Cardiac muscle cell (in vitro differentiated cells and primary cell): ENCODE measurements at places on chromosomes 16 and 17. TPM values are rescaled to one million over a fixed set of nuclear protein-coding genes. Genes with fewer than 3 reads are reported as not detected.

GRCh38 chr16:75620326-75621169 is 2.5 kb downstream of the ADAT1 start:
- no peak for DNase-seq
- H3K36me3 ChIP-seq = no peaks in the 10 kb centered on the region
- no peak overlapping the region for H3K4me3 ChIP-seq
- no peaks in the 10 kb centered on the region for H3K27me3 ChIP-seq

DNA sequence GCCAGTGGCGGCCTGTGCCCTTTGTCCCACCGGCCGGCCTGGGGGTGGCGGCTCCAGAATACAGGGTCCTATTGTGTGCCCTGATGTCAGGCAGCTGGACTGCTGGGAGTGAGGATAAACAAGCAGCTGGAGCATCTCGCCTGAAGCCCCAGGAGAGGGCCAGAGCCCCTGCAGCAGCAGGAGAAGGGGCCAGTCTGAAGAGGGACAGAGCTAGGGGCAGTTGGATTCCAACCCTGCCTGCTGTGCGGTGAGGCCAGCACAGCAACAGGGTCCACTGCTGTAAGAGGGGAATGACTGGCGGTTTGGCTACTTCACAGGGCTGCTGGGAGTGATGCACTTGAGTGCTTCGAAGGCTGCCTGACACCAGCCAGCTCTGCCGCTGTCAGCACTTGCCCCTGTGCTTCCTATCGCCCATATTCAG is 25.0 kb downstream of the RAB11FIP4 start:
- no peaks in the 10 kb centered on the region for H3K27me3 ChIP-seq
- H3K27ac ChIP-seq = peak overlapping the region; percentile 5
- no peak overlapping the region for H3K4me3 ChIP-seq
- DNase-seq = peak; percentile 90
- no peaks in the 10 kb centered on the region for H3K36me3 ChIP-seq

DNA sequence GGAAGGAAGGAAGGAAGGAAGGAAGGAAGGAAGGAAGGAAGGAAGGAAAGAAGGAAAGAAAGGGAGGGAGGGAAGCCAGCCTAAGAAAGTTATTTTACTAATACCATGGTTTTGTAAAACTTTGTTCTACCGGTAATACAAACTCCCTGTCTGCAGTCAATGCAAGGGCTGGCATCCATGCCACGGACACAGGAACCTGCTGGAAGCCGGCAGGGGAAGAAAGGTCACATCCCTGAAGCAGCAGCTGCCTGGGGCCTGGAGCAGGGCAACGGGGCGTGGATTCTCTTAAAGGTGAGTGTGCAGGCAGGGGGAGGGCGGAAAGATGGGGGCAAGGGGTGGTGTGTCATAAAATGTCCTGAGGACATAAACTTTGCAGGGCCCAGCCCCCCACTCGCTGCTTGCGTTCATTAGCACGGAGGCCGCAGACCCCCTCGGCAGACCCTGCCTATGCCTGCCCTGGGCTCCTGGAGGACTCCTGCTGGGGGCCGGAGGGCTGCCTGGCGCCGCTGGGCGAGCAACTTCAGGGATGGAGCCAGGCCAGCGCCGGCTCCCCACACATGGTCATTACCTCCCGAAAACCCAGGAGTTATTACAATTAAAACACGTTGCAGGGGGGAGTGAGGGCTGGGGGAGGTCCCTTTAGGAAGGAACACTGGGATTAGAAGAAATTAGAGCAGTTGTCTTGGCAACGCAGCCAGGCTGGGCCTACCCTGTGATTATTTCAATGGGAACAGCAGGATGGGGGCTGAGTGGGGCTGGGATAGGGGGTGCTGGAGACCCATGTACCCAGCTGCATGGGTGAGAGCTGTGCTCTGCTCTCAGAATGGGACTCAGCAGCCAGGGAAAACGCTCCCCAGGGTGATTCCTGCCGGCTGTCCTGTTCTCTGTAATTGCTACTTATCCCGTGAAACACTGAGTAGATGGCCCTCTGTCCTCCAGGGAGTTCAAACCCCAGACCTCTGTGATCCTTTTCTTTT is 257.9 kb downstream of the SOX9 start:
- no peak overlapping the region for H3K4me3 ChIP-seq
- H3K4me1 ChIP-seq = no peaks in the 10 kb centered on the region
- no peaks in the 10 kb centered on the region for H3K27me3 ChIP-seq
- DNase-seq = no peak
- no peaks in the 10 kb centered on the region for H3K36me3 ChIP-seq

DNA sequence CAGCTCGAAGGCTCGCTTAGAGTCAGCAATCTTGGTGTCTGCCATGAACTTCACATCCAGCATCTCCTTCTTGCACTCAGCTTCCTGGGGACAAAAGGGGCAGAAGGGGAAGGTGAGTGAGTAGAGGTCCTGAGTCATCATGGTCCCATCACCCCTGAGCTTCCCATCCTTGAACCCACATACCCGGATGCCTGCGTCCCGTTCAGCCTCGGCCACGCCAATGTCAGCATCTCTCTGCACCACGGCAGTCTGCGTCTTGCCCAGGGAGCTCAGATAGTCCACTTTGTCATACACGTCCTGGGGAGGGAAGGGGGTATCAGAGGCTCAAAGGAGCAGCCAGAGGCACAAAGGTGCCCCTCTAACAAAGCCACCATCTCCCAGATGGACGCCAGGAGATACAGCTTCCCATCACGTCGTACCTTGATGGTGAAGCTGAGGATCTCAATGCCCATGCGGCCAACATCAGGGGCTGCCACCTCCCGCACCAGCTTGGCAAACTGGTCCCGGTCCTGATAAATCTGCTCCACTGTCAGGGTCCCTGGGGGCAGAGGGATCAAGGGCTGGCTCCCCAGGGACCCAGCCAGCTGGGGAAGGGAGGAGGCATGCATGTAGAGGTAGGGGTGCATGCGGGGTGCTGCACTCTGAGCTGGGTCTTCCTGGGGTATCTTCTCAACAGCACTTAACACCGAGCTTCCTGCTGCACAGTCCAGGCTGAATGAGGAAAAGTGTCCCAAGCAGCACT is 15.2 kb downstream of the FLOT2 start:
- no peaks in the 10 kb centered on the region for H3K27me3 ChIP-seq
- no peak overlapping the region for H3K4me3 ChIP-seq
- H3K27ac ChIP-seq = no peak overlapping the region
- H3K4me1 ChIP-seq = no peaks in the 10 kb centered on the region
- DNase-seq = no peak
- H3K36me3 ChIP-seq = peaks cover 29% of the 10 kb centered on the region

DNA sequence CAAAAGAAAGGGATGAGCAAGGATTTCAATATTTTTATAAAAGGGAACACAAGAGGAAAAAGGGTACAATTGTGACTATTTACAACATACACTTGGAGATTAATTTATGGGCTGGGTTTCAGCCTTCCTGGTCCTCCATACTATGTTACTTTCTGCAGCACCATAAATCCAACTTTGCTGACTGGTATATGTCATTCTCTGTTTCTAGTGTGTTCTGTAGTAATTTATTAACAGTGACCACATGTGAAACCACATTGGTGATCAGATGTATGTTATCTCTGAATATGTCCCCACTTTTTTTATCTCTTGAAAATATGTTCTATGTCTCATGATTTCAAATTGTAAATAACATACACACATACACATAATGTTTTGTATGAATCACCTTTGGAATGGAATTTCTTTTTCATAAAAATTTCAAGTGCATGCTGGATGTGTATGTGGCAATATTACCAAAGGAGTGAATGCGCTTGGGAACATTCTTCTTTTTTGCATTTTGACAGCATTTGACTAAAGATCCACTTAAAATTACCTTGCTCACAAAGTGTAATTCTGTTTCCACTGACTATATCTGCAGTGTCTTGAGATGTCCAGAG is 2.9 kb upstream of the LYRM9 start:
- H3K4me1 ChIP-seq = no peaks in the 10 kb centered on the region
- no peak for DNase-seq
- H3K27me3 ChIP-seq = no peaks in the 10 kb centered on the region

- H3K27ac ChIP-seq = peak overlapping the region; percentile 41
- DNase-seq = no peak
- H3K36me3 ChIP-seq = no peaks in the 10 kb centered on the region
- H3K27me3 ChIP-seq = no peaks in the 10 kb centered on the region
- H3K4me1 ChIP-seq = peaks cover 23% of the 10 kb centered on the region
Measured at GRCh38 chr17:12568358-12569251, 97.1 kb upstream of the MYOCD start.

NEURL4 gene
- total RNA-seq = 25.3 and 32.4 TPM in 2 replicates

DNA sequence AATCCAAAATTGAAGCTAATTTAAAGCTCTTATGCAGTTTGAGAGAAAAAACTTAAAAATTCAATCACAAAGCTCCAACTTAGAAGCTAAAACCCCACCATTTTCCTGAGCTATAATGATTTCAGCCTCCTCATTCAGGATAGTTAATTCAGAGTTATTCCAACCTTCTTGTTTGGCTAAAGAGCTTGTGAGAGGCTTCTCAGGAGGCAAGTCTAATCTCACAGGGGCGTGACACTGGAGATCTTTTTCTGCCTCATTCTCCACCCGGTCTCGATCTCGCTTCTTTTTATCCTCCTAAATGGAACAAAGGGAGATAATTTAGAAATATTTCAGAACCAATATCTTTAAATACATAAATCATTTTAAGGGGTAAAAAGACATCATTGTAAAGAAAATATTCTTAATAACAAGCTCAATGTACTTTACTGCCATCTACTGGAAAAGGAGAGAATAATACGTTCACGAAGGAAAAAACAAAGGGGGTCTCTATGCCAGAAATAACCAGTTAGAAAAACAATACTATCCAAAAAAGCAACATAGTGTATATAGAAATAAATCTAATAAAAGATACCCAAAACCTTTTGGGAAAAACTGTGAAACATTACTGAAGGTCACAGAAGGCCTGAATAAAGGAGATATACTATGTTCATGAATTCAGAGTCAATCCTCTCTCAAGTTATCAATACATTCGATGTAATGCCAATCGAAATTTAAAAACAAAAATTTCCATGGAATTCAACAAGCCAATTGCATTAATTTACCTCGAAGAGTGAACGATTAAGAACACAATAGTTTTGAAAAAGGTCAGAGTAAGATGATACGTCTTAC is 13.9 kb downstream of the BRD7 start:
- H3K4me3 ChIP-seq = no peak overlapping the region
- DNase-seq = peak; percentile 23
- no peaks in the 10 kb centered on the region for H3K27me3 ChIP-seq
- no peak overlapping the region for H3K27ac ChIP-seq

TBC1D16 gene
- 30.3 and 37.5 TPM in 2 replicates for total RNA-seq

GFAP gene
- total RNA-seq = 3.5 and 11.0 TPM in 2 replicates

KRT37 gene
- total RNA-seq = not detected in 2 replicates

OR2C1 gene
- total RNA-seq = 1.1 TPM in 1 of 2 replicates, not detected in the other

DNA sequence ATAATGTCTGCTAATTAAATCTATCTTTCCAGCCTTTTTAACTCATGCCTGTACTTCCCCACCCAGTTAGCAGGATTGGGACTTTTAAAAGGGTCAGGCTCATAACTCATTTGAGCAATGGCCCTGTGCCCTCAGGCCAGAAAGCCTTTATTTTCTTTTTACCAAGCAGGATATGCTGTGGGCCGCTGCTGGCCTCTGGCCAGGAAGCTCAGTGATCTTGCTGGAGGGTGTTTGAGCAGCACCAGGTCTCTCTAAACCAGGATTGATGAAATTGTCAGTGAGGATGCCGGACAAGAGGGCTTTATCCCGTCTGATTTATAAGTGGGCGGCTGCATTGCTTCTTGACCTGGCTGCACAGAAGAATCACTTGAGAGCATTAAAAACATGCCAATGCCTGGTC is 187.8 kb downstream of the RAB11FIP4 start:
- no peaks in the 10 kb centered on the region for H3K4me1 ChIP-seq
- no peak for DNase-seq
- no peak overlapping the region for H3K4me3 ChIP-seq
- H3K27ac ChIP-seq = no peak overlapping the region

SDK2 gene
- 36.8 and 46.8 TPM in 2 replicates for total RNA-seq

HBZ gene
- total RNA-seq = not detected in 2 replicates

IRX5 gene
- 69.1 and 93.0 TPM in 2 replicates for total RNA-seq

DNA sequence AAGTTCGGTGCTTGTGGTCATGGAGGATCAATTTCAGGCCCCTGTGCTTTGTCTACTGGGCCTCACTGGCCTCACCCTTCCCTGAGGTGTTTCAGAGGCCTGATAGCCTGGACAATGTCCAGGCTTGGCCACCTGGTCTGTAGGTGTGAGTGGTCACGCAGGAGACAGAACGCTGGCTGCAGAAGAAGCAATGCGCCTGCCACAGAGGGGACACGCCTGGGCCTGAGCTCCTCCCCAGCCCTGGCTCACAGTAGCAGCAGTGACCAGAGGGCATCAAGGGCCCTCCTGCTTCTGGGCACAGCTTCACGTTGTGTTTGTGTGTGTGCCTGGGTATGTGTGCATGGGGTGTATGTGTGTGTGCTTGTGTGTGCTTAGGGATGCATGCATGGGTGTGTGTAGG is 1.9 kb upstream of the PITPNM3 start:
- H3K36me3 ChIP-seq = no peaks in the 10 kb centered on the region
- H3K4me1 ChIP-seq = no peaks in the 10 kb centered on the region
- H3K27ac ChIP-seq = no peak overlapping the region
- H3K27me3 ChIP-seq = peaks cover 51% of the 10 kb centered on the region
- H3K4me3 ChIP-seq = no peak overlapping the region

DNA sequence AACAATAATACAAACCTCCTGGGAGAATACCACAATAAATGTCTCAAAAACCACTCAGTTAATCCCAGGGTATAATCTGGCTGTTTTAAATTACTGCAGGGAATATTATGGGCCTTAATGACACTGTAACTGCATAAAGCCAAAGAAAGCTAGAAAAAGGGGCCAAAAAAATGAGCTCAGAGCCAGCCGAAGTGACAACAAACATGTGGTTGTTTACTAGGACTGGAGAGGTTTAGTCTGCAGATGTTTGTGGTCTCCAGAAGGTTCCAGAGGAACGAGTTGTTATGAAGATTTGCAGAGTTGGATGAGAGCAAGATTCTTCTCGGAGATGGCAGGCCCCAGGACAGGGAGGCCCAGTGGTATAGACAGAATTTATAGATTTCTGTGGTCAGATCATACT is 97.1 kb upstream of the AKTIP start:
- no peaks in the 10 kb centered on the region for H3K36me3 ChIP-seq
- no peaks in the 10 kb centered on the region for H3K4me1 ChIP-seq
- H3K27ac ChIP-seq = no peak overlapping the region
- no peak overlapping the region for H3K4me3 ChIP-seq
- no peak for DNase-seq

ADGRG3 gene
- total RNA-seq = not detected in 2 replicates

PYY gene
- not detected in 2 replicates for total RNA-seq

DNA sequence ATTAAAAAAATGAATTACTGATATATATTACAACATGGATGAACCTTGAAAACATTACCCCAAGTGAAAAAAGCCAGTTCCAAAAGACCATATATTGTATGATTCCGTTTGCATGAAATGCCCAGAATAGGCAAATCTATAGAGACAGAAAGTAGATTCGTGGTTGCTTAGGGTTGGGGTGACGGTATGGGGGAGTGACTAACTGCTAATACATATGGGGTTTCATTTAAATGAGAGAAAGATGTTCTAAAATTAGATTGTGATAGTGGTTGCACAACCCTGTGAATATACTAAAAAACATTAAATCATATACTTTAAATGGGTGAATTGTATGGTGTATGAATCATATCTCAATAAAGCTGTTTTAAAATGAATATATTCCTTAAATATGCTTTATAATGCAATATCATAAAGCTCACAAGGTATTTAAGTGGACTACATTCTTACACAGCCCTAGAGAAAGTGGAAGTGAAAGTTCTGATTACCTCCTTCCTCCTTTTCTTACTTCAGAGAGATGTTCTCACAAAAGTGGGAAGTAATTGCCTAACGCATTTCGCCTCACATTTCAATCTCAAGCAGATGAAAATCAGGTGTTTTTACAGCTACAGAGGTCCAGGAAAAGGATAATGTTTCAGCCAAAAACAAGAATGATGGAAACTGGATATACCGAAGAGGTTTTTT is 142.7 kb upstream of the GNAO1 start:
- H3K27me3 ChIP-seq = no peaks in the 10 kb centered on the region
- H3K27ac ChIP-seq = no peak overlapping the region
- no peaks in the 10 kb centered on the region for H3K36me3 ChIP-seq
- no peak overlapping the region for H3K4me3 ChIP-seq
- H3K4me1 ChIP-seq = no peaks in the 10 kb centered on the region
